ENCODE measurements at places on chromosomes 5 and 9.

DNA sequence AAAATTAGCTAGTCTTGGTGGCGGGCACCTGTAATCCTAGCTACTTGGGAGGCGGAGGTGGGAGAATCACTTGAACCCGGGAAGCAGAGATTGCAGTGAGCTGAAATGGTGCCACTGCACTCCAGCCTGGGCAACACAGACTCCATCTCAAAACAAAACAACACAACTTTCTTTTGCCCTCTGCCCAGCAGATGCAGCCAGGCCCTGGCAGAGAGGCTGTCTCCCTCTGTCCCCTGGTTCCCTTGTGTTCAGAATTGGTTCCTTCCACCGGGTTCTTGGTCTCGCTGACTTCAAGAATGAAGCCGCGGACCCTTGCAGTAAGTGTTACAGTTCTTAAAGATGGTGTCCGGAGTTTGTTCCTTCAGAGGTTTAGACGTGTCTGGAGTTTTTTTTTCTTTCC is 30.2 kb upstream of the CEP72 start:
- no peak for DNase-seq

- DNase-seq = no peak
Observed at GRCh38 chr5:64384765-64385164, 121.0 kb upstream of the RGS7BP start.

GRCh38 chr5:137888466-137888862 is 793 bp upstream of the PKD2L2 start:
- no peak for DNase-seq

- no peak for DNase-seq
Observed at GRCh38 chr5:31585166-31585894, 53.2 kb downstream of the C5orf22 start.

- no peak for DNase-seq
Observed at GRCh38 chr9:23674016-23674585, 151.9 kb downstream of the ELAVL2 start.

GRCh38 chr9:105663914-105664313 is 1.7 kb downstream of the TAL2 start:
- no peak for DNase-seq

GRCh38 chr5:167096816-167097215 is 1194.6 kb upstream of the WWC1 start:
- no peak for DNase-seq

- DNase-seq = no peak
Observed at GRCh38 chr5:113683211-113683610, 169.7 kb downstream of the YTHDC2 start.

- no peak for DNase-seq
Observed at GRCh38 chr5:134140530-134141201, 26.2 kb downstream of the TCF7 start.

GRCh38 chr5:155546075-155546474 is 532.5 kb downstream of the KIF4B start:
- DNase-seq = no peak

GRCh38 chr5:54959673-54960418 is 25.5 kb downstream of the ESM1 start:
- no peak for DNase-seq

DNA sequence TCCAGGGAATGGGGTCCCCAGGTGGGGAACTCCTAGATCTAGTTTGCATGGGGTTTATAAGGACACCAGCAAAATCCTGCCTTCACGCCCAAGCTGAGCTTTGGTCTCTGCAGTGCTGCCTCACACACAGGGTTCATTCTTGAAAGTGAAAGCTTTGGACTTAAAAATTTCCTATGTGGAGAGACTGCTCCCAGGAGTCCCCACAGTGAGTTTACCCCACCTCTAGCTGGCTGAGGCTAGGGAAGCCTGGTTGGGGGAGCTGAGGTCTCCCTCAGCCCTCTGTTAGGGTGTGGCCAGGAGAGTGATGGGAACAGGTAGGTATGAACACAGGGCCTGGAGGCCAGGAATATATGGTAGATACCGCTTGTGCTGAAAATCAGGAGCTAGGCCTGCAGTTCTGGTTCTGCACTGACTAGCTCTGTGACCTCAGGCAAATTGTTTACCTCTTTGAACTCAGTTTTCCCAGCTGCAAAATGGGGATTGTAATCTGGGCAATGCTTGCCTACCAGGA is 41.5 kb upstream of the LARP1 start:
- no peak for DNase-seq

DNA sequence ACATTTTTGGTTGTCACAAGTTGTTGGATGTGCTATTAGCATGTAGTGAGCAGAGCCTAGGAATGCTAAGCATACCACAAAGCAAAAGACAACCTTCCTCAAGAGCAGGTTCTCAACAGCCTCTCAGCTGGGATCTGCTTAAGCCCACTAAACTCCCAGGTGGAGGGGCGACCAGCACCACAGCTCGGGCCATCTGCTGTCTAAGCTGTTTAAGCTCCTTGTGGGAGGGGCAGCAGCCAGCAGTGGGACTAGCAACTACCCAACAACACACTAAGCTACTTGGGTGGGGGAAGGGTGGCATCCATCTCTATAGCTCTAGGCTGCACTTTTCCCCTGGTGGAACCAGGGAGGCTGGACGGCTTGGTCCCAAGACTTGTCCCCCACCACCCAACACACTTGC is 1052.7 kb upstream of the ARRDC3 start:
- DNase-seq = no peak

- DNase-seq = no peak
Observed at GRCh38 chr9:120214332-120214731, 365.6 kb downstream of the CDK5RAP2 start.

- DNase-seq = no peak
Observed at GRCh38 chr5:45376417-45376816, 319.8 kb downstream of the HCN1 start.

DNA sequence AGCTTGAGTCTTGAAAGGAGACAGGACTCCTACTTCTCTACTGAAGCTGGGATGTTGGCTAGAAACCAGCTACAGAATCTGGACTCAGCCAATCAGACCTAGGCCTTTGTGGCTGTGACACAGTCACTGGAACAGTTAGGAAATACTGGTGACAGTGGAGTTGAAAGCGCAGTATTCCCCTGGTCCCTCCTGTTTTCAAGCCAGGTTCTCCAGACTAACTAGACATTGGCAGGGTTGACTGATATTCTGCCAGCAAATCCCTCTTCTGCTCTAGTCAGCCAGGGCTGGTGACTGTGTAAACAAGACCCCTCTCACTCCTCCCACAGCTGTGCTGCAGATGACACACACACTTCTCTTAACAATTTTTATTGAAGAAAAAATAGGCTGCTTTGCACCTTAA is 8.7 kb downstream of the SHROOM1 start:
- no peak for DNase-seq

DNA sequence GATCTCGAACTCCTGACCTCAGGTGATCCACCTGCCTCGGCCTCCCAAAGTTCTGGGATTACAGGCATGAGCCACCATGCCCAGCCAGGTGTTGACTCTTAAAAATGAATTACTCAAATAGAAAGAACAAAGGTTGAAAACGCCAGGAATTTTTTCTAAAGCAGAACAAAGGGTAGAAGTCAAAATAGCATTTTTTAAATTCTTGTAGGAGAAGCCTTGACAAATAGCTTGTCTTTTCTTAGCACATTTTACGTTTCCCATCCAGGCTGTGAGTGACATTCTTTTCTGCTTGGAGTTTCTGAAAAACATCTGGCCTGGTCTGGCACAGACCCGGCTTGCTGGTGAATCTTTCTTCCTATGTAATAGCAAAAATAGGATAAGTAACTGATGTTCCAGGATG is 169.4 kb upstream of the ZNF462 start:
- DNase-seq = no peak

- no peak for DNase-seq
Observed at GRCh38 chr9:95132366-95133324, 184.9 kb downstream of the FANCC start.

GRCh38 chr5:75916144-75916543 is 167.0 kb upstream of the SV2C start:
- no peak for DNase-seq

DNA sequence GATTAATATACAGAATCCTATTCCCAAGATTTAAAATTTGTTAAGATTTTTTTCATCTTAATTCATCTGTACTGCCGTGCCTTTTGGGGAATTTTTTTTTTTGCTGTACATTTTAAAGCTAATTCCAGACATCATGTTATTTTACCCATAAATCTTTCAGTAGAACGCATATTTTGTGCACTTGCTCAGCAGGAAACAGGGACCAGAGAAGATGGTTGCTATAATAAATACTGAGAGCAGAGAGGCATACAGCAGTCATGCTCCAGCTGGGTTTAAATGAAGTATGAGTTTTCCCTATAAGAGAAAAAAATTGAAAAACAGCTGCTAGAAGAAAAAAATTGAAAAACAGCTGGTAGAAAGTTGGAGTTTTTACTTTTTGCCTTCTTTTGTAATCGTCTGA is 196.9 kb upstream of the PUM3 start:
- no peak for DNase-seq

- DNase-seq = no peak
Observed at GRCh38 chr5:126188804-126189203, 234.4 kb upstream of the GRAMD2B start.

DNA sequence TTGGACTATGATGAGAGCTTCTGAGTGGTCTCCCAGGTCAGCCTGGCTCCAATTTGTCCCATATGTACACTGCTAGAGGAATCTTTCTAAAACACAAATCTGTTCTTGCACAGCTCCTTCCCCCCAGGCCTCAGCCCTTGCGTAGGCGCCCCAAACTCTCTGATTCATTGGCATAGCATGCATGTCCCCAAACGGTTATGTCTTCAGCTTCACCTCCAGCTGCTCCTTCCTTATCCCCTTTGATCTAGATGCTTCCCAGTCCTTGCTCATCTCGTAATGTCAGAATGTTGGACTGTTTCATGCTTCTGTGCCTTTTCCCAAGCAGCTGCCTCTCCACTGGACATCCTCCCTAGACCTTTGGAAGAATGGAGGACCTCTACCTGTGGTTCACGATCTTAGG is 60.1 kb upstream of the BASP1 start:
- no peak for DNase-seq

- DNase-seq = no peak
Observed at GRCh38 chr5:99247346-99247745, 318.5 kb upstream of the CHD1 start.

- no peak for DNase-seq
Observed at GRCh38 chr5:26868504-26868903, 169.9 kb downstream of the CDH9 start.

GRCh38 chr9:109811876-109812275 is 31.9 kb downstream of the PALM2AKAP2 start:
- DNase-seq = no peak

GRCh38 chr5:77129391-77129990 is 42.4 kb upstream of the ZBED3 start:
- DNase-seq = no peak

- DNase-seq = no peak
Observed at GRCh38 chr9:137069508-137070091, 757 bp downstream of the SAPCD2 start.

GRCh38 chr5:113510836-113511451 is 2.5 kb upstream of the YTHDC2 start:
- no peak for DNase-seq

DNA sequence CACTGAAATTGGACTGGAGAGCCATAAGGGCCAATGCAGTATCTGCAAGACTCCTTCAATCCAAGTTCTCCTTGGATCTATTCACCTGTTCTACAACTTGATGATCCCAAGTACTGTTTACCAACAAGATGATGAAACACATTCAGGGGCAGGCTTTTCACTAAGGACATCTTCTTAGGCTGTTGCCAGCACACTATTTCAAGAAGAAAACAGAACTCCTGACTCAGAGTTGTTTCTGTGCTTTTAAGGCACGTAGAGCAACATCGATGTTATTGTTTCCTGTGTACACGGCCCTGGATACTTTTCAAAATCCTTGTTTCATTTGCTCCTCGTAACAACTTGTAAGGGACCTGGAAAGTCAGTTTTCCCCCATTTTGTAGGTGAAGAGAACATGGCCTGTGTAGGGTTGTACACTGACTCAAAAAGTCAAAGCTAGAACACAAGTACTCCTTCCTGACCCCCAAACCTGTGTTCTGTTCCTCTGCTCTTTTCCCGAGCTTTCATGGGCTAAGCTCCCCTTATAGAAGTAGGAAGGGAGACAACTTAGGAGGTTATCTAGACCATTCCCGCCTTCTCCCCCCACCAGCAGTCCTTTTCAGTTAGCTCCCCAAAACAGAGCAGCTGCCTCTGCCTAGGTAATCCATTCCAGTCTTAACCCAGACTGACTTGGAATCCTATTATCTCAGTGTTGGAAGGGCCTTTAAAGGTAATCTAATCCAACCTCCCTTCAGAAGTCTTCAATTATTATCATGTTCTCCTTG is 5.2 kb upstream of the MGAT1 start:
- no peak for DNase-seq

DNA sequence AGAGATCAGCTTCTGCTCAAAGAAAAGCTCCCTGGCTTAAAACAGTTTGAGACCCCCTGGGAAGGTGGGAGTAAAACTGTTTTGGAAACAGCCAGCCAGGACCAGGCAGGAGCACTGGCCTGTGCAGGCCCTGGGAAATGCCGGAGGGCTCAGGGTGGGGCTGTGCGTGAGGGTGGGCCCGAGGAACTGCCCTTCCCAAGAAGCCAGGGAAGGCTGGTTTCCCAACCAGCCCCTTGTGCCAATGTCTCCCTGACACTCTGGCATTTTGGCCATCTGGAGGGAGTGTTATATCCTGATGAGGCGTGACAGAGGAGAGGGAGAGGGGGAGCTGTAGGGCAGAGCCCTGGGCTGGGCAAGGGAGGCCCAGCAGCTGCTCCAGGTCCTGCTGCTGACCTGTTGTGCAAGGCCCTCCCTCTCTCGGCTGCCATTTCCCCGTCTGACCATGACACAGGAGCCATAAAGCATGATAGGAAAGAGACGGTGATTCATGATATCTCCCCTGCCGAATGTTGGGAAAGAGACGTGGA is 16.1 kb downstream of the OLFML2A start:
- no peak for DNase-seq

GRCh38 chr5:32589416-32589815 is 4.1 kb downstream of the SUB1 start:
- no peak for DNase-seq

GRCh38 chr9:27292659-27293405 is 4.1 kb downstream of the EQTN start:
- no peak for DNase-seq

GRCh38 chr9:312596-313320 is 98.1 kb downstream of the DOCK8 start:
- DNase-seq = no peak

GRCh38 chr5:122180863-122181548 is 51.7 kb downstream of the ZNF474 start:
- no peak for DNase-seq

- no peak for DNase-seq
Observed at GRCh38 chr5:172739375-172739774, 31.6 kb downstream of the DUSP1 start.

GRCh38 chr9:137037483-137037882 is 5.6 kb upstream of the FUT7 start:
- no peak for DNase-seq

GRCh38 chr9:114370251-114370967 is 17.4 kb downstream of the AKNA start:
- no peak for DNase-seq

Data from activated CD8-positive, alpha-beta memory T cell treated with anti-CD3 and anti-CD28 coated beads for 1 hour (primary cell).